ENCODE measurements at places on chromosomes 7 and 10. TPM values are rescaled to one million over a fixed set of nuclear protein-coding genes. Genes with fewer than 3 reads are reported as not detected.

LOXL4 gene
- total RNA-seq, result 0.21 TPM

FBXL13 gene
- total RNA-seq, result 2.2 TPM

WIPF3 gene
- 10.5 TPM for total RNA-seq

LAMB1 gene
- total RNA-seq, result 101 TPM

PAPOLB gene
- total RNA-seq, result 0.27 TPM

C10orf53 gene
- total RNA-seq, result not detected

FGL2 gene
- not detected for total RNA-seq

- no peaks in the 10 kb centered on the region for H3K27me3 ChIP-seq
- no peak for DNase-seq
- peaks cover 4% of the 10 kb centered on the region for H3K4me1 ChIP-seq
- H3K27ac ChIP-seq, result no peak overlapping the region
- no peak overlapping the region for H3K4me3 ChIP-seq
Measured at GRCh38 chr7:120916538-120916937, 34.0 kb upstream of the ING3 start.

DNA sequence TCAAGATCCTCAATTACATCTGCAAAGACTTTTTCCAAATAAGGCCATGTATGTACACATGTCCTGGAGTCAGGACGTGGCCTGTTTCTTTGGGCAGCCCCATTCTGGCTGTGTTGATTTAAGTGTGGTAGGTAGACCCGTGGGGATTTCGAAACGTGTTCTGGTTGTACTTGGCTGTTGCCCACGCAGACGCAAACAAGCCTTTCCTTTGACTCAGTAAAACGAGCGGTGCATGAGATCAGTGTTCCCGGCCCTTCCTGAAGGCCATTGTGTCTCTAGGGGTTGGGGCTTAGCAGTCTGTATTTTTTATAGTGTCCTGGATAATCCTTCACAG is 64.8 kb upstream of the DNAJB6 start:
- H3K4me3 ChIP-seq, result no peak overlapping the region
- no peaks in the 10 kb centered on the region for H3K27me3 ChIP-seq
- peaks cover 26% of the 10 kb centered on the region for H3K36me3 ChIP-seq
- H3K4me1 ChIP-seq, result peaks cover 15% of the 10 kb centered on the region
- no peak for DNase-seq

DNA sequence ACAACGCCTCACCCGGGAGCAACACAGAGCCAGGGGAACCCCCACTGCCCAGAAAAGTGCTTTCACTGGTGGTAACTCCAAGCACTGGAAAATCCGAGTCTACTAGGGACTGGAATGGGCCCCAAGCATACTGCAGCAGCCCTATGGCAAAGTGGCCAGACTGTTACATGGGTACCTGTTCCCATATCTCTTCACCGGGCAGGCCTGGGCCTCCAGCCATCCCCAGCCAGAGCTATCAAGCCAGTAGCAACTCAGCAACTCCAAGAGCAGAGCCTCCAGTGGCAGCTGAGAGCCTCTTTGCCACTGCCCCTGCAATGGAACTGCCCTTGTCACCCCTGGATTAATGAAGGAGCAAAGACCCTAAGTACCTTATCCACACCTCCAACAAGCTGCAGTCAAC is 73.5 kb downstream of the HBP1 start:
- no peaks in the 10 kb centered on the region for H3K27me3 ChIP-seq
- no peaks in the 10 kb centered on the region for H3K4me1 ChIP-seq
- no peak overlapping the region for H3K27ac ChIP-seq
- H3K4me3 ChIP-seq, result no peak overlapping the region

GRCh38 chr7:138701537-138701923 is 368 bp upstream of the SVOPL start:
- DNase-seq, result no peak
- H3K4me3 ChIP-seq, result no peak overlapping the region
- no peaks in the 10 kb centered on the region for H3K27me3 ChIP-seq
- peaks cover 3% of the 10 kb centered on the region for H3K4me1 ChIP-seq

DNA sequence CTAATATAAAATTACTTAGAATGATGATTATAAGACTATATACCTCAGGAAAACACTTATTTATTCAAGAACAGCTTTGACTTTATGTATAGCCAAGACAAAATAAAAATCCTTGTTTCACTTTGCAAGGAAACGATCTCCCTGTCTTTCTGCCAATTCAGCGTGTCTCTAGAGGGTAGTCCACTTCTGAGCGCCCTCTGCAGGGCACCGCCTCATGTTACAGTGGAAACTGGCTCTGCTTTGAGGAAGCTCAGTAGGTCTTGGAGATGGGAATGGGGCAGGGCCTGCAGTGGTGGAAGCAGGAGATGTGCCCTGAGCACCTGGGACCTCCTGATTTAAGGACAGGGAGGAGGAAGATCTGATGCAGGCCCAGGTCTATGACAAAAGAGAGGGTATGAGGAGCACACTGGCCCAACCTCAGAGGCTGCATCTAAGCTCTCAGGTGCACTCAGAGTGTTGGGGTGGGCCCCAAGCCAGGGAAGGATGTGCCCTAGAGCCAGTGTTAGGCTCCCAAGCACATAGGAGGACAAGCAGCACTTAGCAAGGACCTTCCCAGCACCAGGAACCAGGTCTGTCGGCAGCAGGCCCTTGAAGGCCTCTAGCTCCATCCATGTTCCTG is 481.0 kb downstream of the TNS3 start:
- DNase-seq, result peak; percentile 80
- no peaks in the 10 kb centered on the region for H3K4me1 ChIP-seq
- H3K27ac ChIP-seq, result no peak overlapping the region

DNA sequence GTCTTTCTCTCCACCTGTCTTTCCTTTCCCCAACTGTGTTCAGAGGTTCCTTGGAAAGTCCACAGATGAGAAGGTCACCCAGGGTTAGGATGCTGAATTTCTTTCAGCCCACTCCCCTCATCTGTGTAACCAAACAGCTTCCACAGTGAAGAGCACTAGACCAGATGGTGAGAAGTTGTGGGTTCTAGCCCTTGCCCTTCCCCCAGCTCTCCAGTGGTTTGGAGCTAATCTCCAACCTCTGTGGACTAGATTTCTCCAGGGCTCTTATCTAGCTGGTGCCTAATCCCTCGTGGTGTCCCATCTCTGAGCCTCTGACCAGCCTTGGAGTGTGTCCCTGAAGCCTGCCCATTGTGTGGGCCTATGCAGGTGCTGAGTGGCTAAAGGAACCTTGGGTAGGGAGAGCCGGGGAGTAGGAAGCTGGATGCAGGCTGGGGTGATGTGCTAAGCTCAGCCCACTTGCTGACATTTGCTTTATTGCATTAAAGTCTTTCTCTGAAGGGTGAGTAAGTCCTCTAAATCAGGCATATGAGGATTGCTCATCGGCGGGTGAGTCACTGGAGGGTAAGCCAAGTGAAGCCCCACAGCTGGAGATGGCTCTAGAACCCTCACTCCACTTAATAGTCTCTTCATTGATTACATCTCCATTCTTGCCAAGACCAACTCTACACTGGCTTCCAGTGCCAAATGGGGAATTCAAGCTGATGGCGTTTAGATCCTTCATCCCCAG is 14.9 kb downstream of the DUSP5 start:
- DNase-seq, result no peak
- no peak overlapping the region for H3K4me3 ChIP-seq
- no peak overlapping the region for H3K27ac ChIP-seq

DNA sequence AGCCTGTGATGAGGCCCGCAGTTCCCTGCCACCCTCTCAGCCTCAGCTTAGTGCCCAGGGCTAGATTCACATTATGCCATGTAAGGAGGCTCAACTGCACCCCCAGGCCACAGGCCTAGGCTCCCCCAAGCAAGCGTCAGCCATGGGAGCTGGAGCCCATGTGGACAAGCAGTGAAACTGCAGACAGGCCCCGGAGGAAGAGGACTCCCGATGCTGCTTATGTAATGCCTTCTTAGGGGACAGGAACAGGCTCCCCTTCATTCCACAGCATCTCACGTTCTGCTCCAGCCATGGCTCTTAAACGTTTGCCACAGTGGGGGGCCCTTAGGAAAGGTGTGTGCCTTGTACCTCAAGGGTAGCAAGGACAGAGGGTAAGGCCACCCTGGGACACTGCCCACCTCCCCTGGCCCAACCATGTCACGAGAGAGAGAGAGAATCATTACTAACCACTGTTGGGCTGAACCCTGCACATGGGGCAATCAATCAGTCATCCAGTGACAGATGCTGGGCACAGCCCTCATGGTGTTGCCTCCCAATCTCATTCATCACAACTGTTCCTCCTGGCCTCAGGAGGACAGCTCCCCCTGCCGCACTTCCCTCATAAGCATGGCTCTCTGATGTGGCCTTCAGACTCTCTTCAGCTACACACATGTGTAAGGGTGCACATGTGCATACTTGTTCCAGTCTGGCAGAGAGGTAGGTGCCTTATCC is 263.0 kb downstream of the GRID1 start:
- no peak for DNase-seq
- H3K27ac ChIP-seq, result no peak overlapping the region
- no peaks in the 10 kb centered on the region for H3K27me3 ChIP-seq
- H3K4me1 ChIP-seq, result no peaks in the 10 kb centered on the region
- no peaks in the 10 kb centered on the region for H3K36me3 ChIP-seq

- H3K36me3 ChIP-seq, result no peaks in the 10 kb centered on the region
- H3K4me3 ChIP-seq, result no peak overlapping the region
- H3K27ac ChIP-seq, result peak overlapping the region; percentile 55
- H3K27me3 ChIP-seq, result no peaks in the 10 kb centered on the region
- peaks cover 54% of the 10 kb centered on the region for H3K4me1 ChIP-seq
Measured at GRCh38 chr10:119737823-119738222, 12.0 kb downstream of the INPP5F start.

- no peak overlapping the region for H3K4me3 ChIP-seq
- peaks cover 41% of the 10 kb centered on the region for H3K4me1 ChIP-seq
- no peak for DNase-seq
- no peaks in the 10 kb centered on the region for H3K27me3 ChIP-seq
- H3K36me3 ChIP-seq, result no peaks in the 10 kb centered on the region
Measured at GRCh38 chr7:45584261-45585210, 10.4 kb downstream of the ADCY1 start.

GRCh38 chr7:44104860-44105771 is 971 bp downstream of the AEBP1 start:
- peak overlapping the region; percentile 70 for H3K4me3 ChIP-seq
- H3K27me3 ChIP-seq, result peaks cover 24% of the 10 kb centered on the region
- peaks cover 12% of the 10 kb centered on the region for H3K4me1 ChIP-seq
- peak; percentile 45 for DNase-seq
- no peak overlapping the region for H3K27ac ChIP-seq

DNA sequence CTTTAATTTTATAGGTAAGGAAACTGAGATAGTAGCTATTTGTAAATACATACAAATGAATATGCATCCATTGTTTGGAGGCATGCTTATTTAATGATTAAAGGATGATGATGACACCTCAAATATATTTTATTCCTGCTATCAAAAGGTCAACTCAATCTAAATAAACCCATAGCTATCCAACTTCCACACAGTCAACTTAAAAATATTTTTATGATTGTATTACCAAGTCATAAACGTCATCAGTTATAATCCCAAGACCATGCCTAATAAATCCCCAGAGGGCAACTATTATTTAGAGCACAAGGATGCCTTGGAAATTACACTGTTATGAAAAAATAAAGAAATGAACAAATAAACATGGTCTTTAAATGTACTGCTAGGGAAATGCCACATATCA is 102.1 kb downstream of the MPP7 start:
- H3K27ac ChIP-seq, result no peak overlapping the region
- 0 out of 2 replicates have a peak, but pooled peaks cover under 1% of the 10 kb centered on the region for H3K36me3 ChIP-seq
- no peak overlapping the region for H3K4me3 ChIP-seq

DNA sequence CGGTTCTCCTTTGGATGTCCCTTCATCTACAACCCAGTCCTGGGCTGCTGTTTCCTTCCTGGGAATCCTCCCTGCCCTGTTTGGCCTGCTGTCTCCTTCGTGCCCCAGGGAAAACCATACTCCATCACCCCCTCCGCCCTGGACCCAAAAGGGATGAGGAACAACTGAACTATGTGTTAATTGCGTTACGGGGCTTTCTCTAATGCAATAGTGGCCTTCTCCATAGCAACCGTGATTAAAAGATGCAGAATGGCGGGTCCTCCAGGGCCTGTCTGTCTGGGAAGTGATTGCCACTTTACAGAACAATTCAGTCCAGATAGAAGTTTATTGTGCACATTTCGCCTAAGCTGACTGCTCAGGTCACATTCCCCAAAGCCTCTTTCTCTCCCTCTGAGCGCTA is 112.0 kb upstream of the FGFR2 start:
- no peak for DNase-seq
- 0 out of 2 replicates have a peak overlapping the region, but pooled peaks have one; percentile 37 for H3K27ac ChIP-seq
- peak overlapping the region; percentile 26 for H3K4me3 ChIP-seq
- peaks cover 32% of the 10 kb centered on the region for H3K4me1 ChIP-seq

GRCh38 chr10:73588656-73589055 is 2.5 kb downstream of the USP54 start:
- H3K4me1 ChIP-seq, result peaks cover 43% of the 10 kb centered on the region
- no peaks in the 10 kb centered on the region for H3K27me3 ChIP-seq
- H3K27ac ChIP-seq, result peak overlapping the region; percentile 86
- DNase-seq, result no peak

GRCh38 chr7:152869041-152869676 is 109.6 kb downstream of the ACTR3B start:
- no peak overlapping the region for H3K4me3 ChIP-seq
- no peaks in the 10 kb centered on the region for H3K27me3 ChIP-seq
- no peaks in the 10 kb centered on the region for H3K36me3 ChIP-seq
- H3K4me1 ChIP-seq, result no peaks in the 10 kb centered on the region

DNA sequence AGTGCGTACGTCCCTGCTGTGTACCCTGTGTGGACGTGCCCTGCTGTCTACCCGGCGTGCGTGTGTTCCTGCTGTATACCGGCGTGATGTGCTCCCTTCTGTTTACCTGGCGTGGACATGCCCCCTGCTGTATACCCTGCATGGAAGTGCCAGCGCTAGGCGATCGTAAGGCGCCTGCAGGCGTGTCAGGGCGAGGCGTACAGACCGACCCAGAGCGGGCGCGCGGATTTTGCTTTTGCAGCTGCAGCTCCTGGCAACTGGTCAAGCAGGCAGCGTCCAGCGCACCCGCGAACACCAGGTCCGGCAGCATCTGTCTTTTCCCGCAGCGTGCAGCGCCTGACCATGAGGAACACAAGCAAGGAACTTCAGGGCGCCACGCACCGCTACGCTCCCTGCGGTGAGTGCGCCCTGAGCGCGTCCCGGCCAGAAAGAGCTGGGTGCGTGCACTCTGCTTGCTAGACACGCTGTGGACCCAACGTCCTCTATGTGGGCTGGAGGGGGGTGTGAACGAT is 680 bp downstream of the C7orf57 start:
- DNase-seq, result peak; percentile 33
- H3K27ac ChIP-seq, result no peak overlapping the region
- H3K27me3 ChIP-seq, result peaks cover 51% of the 10 kb centered on the region
- peaks cover 44% of the 10 kb centered on the region for H3K4me1 ChIP-seq

DNA sequence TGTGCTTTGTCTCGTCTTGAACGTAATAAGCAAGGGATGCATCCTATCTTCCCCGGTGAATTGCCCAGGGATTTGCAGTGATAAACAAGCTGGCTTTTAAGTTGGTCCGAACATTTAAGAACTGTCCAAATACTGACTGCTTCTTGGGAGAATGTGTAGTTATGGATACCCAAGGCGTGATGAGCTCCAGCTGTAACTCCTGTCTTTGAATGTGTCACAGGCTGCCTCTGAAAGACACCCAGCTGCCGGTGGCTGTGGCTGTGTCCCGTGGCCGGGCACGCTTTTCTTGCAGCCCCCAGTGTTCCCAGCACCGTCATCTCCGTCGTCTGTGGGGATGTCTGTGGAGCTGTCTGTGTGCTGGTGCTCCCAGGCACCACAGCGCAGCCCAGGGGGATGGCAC is 118.1 kb downstream of the GLRX3 start:
- no peak overlapping the region for H3K4me3 ChIP-seq
- H3K4me1 ChIP-seq, result no peaks in the 10 kb centered on the region
- DNase-seq, result no peak
- H3K27me3 ChIP-seq, result peaks cover 7% of the 10 kb centered on the region

Measured in WTC11 (cell line).